Stimulated activated CD4-positive, alpha-beta T cell treated with anti-CD3 and anti-CD28 coated beads, Interleukin-12 subunit alpha, Interleukin-12 subunit beta, amount 100 ng/mL, for 4 hours (primary cell): ENCODE measurements at places on chromosomes 13 and 19.
A peak's percentile ranks its signal among the peaks of the same experiment; 100 is the strongest.

DNA sequence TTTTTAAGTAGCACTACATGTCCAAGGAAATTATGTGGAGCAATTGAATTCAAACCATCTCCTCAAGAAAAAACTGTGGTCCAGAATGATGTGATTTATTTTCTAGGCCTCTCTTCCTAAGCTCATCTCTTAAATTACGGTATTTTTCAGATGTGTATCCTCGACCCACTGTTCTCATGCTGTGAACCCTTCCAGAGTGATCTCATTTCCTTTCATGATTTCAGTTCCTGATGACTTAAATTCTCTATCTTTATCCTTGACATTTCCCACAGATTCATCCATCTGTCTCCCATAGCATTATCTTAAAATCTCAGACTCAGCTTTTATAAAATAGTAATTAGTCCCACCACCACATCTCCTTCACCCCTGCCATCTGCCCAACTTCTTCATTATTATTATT is 117.6 kb upstream of the SPRY2 start:
- no peak for DNase-seq

- DNase-seq = peak; percentile 82
These were observed 20.1 kb downstream of the WTIP start for GRCh38 chr19:34501339-34502320.

DNA sequence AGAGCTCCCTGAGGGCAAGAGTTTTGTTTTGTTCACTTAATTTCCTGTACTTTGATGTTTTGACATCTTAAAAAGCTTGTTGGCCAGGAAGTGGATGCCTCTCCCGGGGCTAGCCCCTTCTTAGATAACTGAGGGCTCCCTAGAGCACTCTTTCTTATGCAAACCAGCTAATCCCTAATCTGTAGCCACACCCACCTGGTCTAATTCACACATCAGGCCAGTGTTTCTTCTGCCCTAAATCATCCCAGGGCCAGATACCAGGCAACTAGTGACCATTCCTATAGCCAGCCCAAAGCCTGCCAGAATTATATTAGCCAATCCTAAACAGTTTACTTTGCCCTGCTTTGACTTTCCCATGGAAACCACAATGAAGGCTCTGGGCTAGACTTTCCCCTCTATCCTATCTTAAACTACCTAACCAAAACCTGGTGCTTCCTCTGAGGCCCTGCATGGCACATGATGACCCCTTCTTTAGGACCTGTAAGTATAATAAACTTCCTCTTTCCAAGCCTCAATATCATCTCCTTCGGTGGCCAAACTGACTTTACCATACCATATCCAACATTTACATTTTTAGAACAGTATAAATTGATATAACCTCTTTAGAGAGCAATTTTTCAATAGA is 24.8 kb downstream of the WBP4 start:
- DNase-seq = no peak

DNA sequence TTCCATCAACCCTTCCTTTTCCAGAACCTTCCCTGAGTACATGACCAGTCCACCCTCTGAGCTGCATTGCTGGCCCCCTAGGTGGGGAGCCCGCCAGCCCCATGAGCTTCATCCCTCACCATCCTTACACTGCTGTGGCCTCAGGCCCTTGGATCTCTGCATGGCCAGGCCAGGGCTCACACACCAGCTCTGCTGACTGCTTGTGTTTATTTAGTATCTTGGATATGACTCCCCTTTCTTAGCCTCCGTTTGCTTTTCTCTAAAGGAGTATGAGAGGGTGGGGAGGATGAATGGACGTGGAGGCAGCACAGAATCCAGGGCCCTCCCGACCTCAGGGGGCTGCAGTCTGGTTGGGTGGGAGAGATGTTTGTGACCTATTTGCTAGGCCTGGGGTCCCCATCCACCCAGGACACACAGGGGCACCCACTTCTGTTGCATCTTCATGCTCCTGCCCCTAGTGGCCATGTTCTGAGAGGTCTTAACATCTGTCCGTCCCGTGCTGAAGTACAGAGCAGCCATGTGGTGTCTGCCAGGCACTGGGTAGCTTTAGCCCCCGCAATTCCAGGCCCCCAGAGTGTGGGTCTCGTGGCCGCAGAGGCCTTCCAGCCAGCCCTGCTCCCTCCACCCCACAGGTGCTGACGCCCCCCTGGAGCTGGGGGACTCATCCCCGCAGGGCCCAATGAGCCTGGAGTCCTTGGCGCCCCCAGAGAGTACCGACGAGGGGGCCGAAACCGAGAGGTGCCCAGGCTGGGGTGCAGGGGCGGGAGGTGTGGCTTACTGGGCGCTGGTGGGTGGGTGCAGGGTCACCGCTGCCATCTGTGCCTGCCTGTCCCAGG is 13.0 kb downstream of the ARHGEF1 start:
- no peak for DNase-seq

DNA sequence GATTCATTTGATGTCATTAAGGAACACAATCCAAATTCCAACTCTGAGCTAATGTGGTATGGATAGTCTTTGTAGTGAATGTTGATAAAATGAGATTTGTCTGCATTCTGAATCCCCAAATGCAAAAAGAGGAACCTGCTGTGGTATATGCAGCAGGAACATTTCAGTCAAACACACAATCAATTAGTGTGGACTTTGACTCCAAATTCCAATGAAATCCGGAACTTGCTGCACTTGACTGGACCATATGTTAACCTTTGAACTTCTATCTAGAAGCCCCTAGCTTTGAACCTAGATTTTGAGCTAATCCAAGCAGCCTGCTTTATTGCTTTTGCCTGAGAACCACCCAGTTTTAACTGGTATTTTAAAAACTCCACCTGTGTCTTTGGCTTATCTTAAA is 341.3 kb downstream of the SPRY2 start:
- no peak for DNase-seq

GRCh38 chr13:103607995-103608394 is 541.8 kb upstream of the SLC10A2 start:
- DNase-seq = no peak

DNA sequence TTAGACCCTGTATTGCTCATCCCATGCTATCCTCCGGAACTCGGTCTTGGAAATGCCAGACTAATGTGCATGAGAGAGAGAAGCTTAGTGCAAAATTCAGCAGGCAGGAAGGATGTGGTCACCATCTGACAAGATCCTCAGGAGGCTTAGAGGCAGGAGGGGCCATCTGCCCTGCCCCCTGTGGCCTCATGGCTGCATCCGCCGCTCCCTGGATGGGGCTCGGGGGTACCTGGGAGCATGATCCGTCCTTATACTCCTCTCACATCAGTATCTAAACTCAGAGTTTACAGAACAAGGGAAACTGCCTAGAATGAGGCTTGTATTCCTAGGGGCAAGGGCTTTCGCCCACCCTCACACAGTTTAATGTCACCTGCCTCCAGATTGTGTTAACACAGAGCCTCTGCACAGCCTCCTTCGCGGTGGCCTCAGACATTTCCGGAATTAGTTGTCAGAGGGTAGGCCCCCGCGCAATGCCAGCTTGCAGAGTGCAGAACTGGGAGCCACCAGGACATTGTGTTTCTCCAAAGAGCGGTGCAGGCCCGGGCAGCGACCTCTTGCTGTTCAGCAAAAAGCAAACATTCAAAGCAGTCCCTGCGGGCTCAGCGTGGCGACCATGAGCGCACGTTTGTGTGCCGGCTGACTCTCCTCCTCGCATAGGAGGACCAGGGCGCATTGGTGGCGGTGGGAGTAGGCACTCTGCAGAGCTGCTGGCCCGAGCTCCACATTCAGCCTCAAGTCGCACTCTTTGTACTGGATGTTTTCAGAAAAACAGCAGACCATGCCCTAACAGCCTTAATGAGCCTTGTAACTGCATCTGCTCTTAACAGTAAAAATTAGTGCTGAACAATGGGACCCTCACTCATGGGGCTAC is 39.1 kb downstream of the GPR12 start:
- DNase-seq = peak; percentile 16
